Spleen (tissue), 13 donors: ENCODE measurements at places on chromosomes 4 and X.

DNA sequence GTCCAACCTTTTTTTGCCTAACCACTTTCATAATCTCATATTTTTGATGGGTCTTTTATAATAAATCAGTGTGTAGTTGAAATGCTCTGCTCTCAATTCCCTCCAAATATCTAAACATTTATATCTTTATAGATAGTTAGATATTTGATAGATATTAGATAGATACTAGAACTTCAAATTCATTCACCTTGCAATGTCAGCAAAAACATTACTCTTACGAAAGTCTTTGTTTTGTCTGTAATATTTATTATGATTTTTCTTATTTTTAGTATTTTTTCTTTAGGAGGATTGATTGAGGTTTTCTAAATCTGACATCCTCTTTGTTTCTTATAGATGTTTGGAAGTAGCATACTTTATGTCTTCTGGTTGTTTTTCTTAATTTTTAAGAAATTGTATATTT is 2563.6 kb downstream of the PCDH7 start:
- DNase-seq = no peak

DNA sequence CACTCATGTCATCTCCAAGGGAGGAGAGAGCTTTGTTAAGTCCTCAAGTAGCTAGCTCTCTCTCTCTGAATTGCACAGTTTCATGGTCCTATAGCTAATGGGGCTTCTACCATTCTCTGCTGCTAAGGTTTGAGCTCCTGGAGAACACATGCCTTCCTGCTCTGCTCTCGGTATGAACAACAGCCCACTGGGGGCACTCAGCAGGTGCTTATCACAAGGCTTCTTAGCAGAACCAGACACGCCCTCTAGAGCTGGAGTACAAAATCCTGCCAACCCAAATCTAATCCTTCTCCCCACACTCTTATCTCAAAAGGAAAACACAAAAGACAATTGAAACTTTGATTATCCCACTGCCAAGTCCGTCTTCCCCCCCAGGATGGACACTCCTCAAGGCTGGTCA is 176.5 kb downstream of the HS3ST1 start:
- no peak for DNase-seq

GRCh38 chrX:68761086-68761485 is 67.7 kb upstream of the EFNB1 start:
- no peak for DNase-seq

DNA sequence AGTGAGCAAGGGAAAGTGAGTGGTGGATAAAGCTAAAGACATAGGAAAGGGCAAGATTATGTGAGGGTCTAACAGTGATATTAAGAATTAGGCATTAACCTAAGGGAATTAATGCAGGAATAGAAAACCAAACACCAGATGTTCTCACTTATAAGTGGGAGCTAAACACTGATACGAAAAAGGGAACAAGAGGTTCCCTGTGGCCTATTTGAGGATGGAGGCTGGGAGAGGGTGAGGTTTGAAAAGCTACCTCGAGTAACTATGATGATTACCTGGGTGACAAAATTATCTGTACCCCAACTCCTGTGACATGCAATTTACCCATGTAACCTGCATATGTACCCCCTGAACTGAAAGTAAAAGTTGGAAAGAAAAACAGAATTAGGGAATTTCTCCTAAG is 79.0 kb downstream of the ANXA3 start:
- no peak for DNase-seq

- DNase-seq = no peak
Measured at GRCh38 chr4:45100956-45101818, 374.8 kb upstream of the GNPDA2 start.

DNA sequence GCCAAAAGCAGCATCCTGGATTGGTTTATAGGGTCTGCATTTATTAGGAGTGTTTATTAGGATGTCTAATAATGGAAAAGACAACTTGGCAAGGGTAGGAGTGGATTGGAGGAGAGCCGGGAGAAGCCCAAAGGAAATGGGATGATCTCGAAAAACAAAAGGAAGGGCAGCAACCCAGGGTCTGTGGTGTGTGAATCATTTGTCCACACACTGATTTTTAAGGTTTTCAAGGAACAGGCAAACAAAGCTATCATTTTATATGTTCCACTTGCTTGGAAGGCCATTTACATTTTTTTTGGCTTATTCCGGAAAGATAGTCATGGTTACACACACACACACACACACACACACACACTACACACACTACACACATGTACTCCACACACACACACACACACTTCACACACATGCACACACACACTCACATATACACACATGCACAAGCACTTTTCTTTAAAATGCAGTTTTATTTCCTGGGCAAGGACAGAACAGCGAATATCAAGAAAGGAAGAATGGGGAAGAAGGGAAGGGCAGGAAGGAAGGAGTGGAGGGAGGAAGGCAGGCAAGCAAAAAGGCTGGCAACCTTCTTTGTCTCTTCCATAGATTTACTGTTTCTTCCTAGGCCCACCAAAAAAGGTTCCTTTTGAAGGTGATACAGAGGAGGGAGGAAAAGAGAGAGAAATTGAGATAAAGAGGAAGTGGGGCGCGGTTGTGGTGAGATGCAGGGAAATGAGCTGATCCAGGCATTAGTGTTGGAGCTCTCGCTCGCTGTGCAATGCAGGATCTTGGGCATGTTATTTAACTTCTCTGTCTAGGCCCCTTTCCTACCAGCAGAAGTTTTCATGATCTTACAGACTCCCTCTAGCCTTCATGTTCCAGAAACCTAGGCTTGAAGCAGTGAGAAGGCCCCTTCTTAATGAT is 88.6 kb upstream of the MAML3 start:
- DNase-seq = no peak

- DNase-seq = no peak
Measured at GRCh38 chr4:38856524-38857337, at the start of gene TLR6. Gene TLR6 (minus strand): TSS chr4:38856817. CDS start chr4:38829473, 27,344 bp downstream.

GRCh38 chrX:107477406-107477805 is 28.0 kb downstream of the FRMPD3 start:
- no peak for DNase-seq

- no peak for DNase-seq
Measured at GRCh38 chr4:112956484-112956896, 93.0 kb upstream of the ANK2 start.

- DNase-seq = no peak
Measured at GRCh38 chr4:118076958-118077766, 42.9 kb downstream of the NDST3 start.

DNA sequence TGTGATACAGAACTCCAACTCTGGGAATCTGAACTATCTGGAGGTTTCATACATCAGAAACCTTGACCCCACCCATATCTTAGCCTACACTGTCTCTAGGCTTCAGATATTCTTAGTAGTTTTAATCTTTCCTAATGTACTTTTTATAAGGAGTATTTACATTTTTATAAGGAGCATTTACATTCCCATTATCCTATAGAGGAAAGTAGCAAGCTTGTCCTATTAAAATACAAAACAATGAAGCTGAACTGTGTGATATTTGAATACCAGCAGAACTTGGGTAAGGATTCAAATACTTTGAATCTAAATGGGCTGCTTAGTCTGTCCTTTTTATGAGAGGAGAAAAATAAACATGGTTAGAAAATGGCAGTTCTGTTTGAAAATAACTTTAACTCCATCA is 247.4 kb downstream of the FMR1NB start:
- no peak for DNase-seq

DNA sequence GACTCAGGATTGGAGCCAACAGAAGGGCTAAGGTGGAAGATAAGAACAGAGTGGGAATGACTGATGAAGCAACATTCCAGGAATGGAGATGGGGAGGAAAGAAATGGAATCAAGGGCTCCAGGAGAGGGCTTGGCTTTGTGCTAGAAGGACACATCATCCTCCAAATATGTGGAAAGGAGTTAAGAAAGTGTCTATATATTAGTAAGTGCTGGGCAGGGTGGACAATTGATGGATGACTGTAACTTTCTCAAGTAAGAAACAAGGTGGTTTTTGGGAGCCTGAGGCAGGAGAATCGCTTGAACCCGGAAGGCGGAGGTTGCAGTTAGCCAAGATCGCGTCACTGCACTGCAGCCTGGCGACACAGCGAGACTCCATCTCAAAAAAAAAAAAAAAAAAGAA is 71.6 kb upstream of the NFKB1 start:
- no peak for DNase-seq

DNA sequence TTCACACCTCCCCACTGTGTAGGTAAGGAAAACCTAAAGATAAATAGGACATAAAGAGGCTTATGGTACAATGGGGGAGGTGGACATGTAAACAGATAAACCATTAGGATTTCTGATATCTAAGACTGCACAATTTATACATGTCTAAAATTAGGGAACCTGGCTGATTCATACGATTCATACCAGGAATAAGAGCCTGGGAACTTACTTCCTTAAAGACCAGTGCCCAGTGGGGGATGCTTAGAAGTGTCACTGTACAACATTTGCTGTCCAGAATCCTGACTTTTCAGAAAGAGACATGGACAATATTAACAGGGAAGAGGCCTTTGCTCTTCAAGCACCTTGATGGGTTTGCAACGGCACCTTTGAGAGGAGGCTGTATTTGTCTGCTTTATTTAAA is 116.8 kb upstream of the KIT start:
- DNase-seq = no peak

GRCh38 chr4:139647952-139648351 is 17.7 kb upstream of the MGST2 start:
- DNase-seq = no peak

DNA sequence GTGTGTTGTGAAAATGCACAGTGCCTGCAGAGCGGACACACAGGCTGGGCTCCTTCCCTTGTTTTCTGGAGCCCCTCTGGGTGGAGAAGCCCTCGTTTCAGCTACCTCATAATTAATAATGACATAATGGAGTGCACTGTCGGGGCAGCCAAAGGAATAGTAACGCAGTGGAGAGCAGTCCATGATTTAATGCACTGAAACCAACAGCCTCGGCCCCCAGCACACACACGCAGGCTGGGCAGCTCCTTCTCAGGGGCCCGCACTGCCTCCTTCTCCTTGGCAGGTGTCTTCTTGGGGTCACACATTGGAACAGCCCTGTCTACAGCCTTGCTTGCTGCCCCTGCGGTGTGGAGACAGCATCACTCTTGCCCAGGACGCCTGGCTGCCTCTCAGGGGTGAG is 89.2 kb downstream of the DCTD start:
- no peak for DNase-seq

- DNase-seq = no peak
Measured at GRCh38 chr4:78845472-78845871, 69.3 kb downstream of the BMP2K start.
